Stimulated activated CD8-positive, alpha-beta memory T cell treated with anti-CD3 and anti-CD28 coated beads, Interleukin-4, amount 100 ng/mL, for 4 hours (primary cell): ENCODE measurements at places on chromosomes 2 and 18.

DNA sequence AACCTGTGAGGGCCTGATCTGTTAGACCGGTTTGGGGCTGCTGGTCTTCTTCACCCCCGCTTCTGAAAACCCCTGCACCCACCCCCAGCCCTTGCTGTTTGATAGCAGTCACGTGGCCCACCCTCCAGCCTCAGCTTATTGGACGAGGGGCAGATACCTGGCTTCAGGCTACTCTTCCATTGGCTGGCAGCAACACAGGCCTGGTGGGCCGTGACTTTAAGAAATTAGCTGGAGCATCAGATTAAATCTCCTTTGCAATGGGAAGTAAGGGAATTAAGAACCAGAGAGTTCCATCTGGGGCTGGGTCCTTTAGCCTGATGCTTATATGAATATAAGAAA lies 107.3 kb downstream of the KLHL29 start:
- DNase-seq, result no peak

GRCh38 chr18:74990563-74991081 lies 218.3 kb downstream of the PTGR3 start:
- no peak for DNase-seq

GRCh38 chr2:144447535-144447934 lies 72.4 kb downstream of the ZEB2 start:
- DNase-seq, result no peak

DNA sequence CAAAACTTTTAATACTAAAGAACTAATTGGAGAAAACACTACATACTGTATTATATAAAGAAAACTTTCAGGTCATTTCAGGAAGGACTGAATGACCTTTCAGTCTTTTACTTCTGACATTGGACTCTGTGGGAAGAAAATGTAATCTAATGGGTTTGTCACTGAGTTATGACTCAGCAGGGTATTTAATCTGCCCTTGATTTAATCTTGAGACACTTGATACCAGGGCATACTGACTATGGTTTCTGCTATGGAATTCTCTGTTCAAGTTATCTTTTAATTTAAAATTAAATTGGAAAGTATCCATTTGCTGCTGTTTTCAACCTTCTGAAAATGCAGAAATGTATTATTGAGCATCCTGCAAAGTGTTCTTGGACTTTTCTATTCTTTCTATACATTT lies 354.2 kb upstream of the GALNT5 start:
- DNase-seq, result no peak

DNA sequence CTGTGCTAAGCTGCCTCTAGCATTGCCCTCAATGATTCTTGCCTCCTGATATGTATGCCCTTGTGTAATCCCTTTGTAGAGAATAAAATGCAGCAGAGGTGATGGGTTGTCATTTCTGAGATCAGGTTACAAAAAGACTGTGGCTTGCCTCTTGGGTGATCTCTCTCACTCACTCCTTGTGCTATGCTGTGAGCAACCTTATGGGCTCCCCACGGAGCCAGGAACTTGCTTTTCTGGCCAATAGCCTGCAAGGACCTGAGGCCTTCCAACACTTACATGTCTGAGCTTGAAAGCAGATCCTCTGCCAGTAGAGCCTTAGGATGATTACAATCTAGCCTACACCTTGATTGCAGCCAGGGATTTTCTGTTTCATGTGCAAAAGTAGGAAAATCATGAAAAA lies 123.1 kb upstream of the XIRP2 start:
- DNase-seq, result no peak

DNA sequence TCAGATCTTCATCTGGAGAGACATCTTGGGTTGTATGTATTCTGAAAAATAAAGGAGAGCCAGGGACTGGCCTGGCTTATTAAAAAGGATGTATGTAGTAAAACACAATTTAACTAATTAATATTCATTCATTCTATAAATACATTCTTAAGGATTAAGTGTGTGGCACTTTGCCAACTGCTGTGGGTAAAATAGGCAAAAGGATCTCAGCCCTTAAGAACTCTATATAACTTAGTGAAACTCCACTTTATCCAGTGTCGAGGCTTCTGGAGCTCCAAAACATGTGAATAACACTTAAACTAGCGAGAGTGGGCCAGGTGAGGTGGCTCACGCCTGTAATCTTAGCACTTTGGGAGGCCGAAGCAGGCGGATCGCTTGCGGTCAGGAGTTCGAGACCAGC lies 7.7 kb upstream of the STK39 start:
- DNase-seq, result no peak

- no peak for DNase-seq
Observed at GRCh38 chr2:172953970-172954852, 121.4 kb upstream of the MAP3K20 start.

DNA sequence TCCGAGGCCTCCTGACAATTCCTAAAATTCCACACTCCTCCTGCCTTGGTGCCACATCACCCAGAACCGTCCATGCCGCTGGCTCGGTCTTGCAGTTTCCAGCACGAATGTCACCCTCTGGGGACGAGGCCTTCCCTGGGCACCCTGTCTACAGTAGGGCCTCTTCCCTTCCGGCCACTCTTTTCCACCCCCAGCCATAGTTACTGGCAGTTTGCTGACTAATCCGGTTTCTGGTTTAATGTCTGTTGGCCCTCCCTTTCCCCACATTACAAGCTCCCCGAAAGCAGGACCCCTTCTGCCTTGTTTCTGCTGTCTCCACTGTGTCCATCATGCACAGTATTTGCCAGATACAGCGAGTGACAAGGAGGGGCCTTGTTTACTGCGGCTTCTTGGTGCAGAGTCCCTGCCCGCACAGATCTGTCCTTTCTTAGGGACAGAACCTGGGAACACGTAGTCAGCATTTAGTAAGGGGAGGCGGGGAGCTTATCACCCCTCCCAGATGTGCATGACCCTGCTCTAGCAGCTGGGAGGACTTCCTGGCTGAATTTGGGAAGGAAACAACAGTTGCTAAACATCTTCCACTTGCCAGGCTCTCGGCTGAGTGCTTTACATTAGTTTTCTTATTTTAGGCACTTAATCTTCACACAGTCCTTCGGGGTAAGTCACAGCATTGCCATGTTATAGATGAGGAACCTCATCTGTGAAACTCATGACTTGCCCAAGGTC lies 23.6 kb upstream of the CATIP start:
- no peak for DNase-seq

DNA sequence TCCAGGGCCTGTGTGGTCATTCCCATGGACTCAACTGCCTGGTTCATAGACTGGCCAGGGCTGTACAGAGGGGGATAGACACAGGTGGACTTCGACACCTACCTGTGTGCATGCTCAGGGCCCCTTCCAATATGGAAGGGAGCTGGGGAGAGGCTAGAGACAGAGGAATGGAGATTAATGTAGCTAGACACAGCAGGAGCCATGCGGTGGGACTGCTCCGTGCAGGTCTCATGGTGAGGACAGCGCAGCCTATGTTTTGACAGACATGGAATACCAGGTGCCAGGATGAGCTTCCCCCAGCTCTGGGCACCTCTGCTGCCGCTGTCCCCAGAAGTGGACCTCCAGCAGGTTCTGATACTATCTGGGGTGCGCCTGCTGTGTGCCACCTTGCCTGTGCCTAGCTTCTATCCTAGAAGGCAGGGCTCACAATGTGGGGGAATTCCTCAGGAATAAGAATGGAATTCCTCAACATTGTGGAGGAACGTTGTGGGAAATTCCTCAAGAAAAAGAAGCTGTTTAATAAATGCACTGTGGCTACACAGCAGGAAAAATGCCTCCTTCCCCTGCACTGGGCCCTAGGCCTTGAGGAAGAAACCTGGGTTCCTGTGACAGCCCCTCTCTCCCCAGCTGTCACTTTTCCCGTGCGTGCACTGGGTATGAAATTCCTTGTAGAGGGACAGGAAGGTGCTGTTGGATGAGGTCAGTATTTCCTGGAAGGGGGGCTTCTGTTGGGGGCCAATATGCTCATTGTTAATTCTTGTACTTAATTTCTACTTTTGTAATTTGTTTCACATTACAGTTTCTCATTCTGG lies 7.3 kb downstream of the IL1R1 start:
- DNase-seq, result no peak

DNA sequence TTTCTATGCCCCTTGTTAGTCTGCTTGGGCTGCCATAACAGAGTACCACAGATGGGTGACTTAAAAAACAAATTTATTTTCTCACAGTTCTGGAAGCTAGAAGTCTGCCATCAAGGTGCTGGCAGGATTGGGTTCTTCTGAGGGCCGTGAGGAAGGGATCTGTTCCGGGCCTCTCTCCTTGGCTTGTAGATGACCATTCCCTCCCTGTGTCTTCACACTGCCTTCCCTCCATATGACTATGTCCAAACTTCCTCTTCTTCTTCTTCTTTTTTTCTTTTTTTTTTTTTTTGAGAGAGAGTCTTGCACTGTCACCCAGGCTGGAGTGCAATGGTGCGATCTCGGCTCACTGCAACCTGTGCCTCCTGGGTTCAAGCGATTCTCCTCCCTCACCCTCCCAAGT lies 13.1 kb upstream of the CCNYL1 start:
- DNase-seq, result no peak

GRCh38 chr2:144596073-144596871 lies 76.4 kb upstream of the ZEB2 start:
- DNase-seq, result no peak

DNA sequence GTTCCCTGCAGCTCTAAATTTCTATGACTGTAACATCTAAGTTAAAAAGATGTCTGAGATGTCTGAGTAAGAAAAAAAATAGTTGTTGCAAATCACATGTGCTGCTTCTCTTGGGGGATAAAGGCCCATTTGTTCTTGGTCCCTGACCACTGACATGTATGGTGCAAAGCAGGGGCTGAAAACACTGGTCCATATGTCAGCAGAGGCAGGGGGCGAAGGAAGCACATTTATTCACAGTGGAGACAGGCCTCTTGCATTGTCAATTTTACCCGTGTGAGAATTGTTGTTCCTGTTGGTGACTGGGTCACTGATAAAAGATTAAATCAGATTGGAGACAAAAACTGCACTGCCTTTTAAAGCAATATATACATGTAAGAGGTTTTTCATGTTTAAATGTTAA lies 38.8 kb downstream of the PRKCE start:
- DNase-seq, result no peak

GRCh38 chr18:45733535-45733934 lies 9.6 kb downstream of the SLC14A1 start:
- DNase-seq, result no peak

GRCh38 chr2:173264603-173265366 lies 89.9 kb upstream of the CDCA7 start:
- DNase-seq, result no peak

DNA sequence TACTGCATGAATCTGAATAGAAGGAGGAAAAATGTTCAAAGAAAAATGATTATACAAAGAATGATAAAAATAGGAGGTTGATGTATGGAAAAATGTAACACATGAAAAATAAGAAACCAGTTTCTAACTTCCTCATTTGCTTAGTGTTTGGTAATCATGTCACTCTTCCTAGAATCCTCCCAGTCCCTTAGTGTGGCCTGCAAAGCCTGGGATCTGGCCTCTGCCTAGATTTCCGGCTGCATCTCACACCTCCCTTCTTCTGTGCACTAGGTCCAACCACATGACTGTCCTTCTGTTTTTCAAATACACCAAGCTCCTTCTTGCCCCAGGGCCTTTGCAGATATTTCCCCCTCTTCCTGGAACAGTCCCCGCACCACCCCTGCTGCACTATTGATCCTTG lies 76.8 kb upstream of the RBMS1 start:
- no peak for DNase-seq

GRCh38 chr2:85642725-85643124 lies 25.3 kb downstream of the SFTPB start:
- no peak for DNase-seq

DNA sequence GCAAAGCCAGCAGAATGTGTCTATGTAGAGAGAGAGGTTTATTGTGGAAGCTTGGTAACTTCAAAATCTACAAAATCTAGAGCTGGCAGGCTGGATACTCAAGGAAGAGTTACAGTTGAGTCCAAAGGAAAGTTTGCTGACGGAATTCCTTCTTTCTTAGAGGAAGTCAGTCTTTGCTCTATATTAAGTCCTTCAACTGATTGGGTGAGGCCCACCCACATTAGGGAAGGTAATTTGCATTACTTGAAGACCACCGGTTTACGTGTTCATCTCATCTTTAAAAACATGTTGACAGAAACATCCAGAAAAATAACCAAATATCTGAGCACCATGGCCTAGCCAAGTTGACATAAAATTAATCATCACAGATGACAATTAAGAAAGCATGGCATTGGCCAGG lies 101.5 kb downstream of the TEX51 start:
- no peak for DNase-seq

GRCh38 chr2:46689993-46690392 lies 210.6 kb downstream of the TMEM247 start:
- DNase-seq, result no peak

- DNase-seq, result no peak
Observed at GRCh38 chr2:8526403-8526696, 155.5 kb upstream of the ID2 start.

- no peak for DNase-seq
Observed at GRCh38 chr2:161204846-161205245, 44.6 kb downstream of the TANK start.

- DNase-seq, result no peak
Observed at GRCh38 chr2:64808092-64808491, 154.4 kb upstream of the SERTAD2 start.

GRCh38 chr2:144481666-144482065 lies 38.3 kb downstream of the ZEB2 start:
- DNase-seq, result no peak

DNA sequence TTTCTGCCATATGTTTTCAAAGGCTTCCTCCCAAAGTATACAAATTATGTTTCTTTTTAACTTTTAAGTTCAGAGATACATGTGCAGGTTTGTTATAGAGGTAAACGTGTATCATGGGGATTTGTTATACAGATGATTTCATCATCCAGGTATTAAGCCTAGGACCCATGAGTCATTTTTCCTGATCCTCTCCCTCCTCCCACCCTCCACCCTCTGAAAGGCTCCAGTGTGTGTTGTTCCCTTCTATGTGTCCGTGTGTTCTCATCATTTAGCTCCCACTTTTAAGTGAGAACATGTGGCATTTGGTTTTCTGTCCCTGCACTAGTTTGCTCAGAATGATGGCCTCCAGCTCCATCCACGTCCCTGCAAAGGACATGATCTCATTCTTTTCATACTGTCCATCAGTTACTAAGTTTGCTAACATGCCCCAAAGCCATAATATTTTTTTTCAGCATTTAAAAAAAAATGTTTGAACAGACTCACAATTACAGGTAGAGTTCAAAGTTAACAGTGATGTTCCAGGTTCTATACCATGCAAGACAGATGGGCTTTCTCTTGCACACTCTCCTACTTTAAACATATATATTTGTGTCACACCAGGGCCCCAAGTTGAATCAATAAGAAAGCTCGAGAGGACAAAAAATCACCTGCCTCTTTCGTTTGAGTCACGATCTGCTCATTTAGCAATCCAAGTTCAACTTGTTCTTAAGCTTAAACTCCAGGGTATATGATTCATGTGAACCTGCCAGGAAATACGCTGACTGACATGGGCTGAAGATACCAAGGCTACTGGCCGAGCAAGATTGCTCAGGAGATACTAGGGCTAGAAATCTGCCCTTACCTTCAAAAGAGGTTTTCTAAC lies 77.6 kb downstream of the AP1S3 start:
- no peak for DNase-seq

DNA sequence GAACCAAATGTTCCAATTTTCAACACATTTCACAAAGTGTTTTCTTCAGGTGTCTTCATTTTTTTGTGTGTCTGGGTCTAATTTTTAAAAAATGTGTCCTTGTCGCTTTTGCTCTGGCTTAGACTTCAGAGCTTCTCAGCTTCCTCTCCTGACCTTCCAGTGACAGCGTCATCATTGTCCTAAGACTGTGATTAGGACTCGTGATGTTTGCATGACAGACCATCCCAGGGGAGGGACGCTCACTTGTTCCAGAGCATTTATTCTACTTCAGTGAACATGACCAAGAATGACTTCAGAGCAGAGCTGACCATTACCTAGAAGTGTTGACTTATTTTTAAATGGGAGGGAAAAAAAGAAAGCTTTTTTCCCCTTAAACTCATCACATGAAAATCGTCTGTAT lies 591.9 kb downstream of the IRS1 start:
- no peak for DNase-seq

GRCh38 chr18:12008181-12008767 lies 27.0 kb downstream of the IMPA2 start:
- no peak for DNase-seq
